ENCODE measurements at places on chromosomes 2 and 18.

GRCh38 chr2:234677758-234678538 lies 181.1 kb upstream of the ARL4C start:
- no peak for DNase-seq

GRCh38 chr2:30691948-30692828 lies 115.1 kb downstream of the CAPN13 start:
- DNase-seq, result no peak

DNA sequence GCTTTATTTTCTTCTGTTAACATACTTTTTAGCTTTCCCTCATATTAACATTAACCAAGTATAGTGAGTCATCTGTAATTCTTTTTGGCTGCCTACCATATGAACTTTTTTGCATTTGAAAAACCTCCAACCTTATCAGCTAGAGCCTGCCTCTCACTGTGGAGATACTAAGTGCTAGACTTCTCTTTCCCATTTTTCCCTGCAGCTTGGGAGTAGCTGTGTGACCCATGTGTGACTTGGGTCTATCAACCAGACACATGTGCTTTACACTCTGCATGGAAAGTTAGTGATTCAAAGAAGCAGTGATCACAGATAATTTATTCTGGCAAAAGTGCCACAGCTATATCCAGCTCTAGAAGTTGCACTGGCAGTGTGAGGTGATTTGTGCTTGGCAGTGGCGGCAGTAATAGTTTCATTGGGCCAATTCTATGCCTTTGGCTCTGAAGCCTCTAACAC lies 36.3 kb downstream of the PREPL start:
- no peak for DNase-seq

- no peak for DNase-seq
Observed at GRCh38 chr18:47801817-47802216, 128.6 kb downstream of the SMAD2 start.

DNA sequence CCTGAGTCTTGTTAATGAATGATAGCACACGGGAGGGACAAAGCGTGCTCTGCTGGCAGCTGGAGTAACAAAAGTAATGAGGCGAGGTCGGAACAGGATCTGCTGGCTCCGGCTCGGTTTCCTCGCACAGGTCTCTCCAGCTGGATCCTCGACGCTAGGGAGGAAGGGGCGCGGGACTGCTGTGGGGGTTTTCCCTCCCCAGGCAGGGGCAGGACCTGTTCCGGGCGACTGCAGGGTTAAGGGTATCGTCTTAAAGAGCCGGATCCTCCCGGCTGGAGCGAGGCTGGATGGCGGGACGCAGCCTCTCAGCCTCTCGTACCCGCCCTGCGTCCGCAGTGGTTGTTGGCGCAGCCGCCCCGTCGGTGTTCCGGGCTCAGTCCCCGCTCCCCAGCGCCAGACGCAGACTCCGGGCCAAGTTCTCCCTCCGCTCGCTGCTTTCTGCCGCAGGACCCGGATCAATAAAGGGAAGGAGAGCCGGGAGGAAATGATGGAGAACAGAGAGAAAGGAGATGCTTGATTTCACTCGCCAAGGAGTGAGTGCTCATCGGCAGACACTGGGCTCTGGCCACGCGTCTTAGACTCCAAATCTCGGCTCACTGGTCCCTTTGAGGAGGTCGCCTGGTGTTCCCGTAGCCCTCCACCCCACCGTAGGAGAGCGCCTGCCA lies 1.1 kb upstream of the LIPG start:
- DNase-seq, result no peak

DNA sequence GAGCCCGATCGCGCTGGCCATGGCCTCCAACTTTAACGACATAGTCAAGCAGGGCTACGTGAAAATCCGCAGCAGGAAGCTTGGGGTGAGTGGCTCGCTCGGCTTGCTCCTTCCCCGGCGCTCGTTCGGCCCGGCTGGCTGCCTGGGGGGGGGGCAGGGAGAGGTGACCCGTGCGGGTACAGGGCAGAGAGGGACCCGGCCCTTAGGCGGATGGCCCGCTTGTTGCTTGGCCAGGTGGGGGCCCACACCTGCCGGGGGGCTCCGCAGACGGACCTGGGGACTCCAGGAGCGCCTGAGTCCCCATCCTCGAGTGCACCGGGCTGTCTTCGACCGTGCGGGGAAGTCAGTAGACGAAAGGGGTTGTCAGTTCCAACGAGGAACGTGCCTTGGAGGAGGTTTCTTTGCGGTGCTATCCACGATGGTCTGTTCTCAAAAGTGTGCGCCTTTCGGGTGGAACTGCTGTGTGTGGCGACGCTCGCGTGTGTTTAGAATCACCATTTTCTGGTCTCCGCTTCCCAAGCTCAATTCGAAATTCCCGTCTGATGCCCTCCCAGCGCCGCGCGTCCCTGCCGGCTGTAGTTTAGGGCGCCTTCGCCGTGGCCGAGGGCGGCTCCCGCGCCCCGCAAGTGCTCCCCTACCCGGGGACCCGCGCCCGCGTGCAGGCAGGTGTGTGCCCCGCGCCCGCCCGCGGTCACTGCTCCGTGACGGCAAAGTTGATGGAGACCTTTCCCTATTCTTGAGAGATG lies 711 bp downstream of the DOK6 start:
- no peak for DNase-seq

DNA sequence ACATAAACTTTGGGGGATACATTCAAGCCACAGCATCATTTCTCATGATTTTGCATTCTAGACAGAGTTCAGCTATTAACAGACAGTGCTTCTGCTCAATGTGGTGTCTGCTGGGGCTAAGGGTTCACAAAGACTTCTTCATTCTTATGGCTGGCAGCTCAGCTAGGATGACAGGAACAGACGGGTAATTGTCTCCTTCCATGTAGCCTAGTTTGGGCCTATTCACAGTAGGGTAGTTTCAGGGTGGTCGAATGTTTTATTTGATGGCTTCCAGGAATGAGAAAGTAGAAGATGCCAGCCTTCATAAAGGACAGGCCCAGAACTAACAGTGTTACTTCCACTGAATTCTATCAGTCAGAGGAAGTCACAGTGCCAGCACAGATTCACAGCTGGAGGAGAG lies 26.0 kb upstream of the BCL2L11 start:
- DNase-seq, result no peak

DNA sequence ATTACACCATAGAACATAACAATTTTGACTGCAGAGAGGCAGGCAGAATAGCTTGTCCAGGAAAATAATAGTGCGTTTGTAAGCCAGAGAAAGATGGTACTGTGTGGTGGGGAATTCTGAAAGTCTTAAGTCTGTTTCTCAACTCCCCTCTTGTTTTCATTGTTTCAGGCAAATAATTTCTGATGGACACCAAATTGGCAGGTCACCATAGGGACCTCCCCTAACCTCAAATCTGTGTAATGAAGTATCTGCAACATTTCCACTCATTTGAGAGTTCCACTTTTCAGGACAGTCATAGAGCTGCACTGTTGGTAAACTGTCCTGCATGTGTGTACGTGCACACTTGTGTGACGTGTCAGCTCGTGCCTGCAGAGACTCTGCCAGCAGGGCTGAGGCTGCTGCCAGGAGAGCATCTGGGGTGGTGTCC lies 195.6 kb downstream of the AGAP1 start:
- no peak for DNase-seq

DNA sequence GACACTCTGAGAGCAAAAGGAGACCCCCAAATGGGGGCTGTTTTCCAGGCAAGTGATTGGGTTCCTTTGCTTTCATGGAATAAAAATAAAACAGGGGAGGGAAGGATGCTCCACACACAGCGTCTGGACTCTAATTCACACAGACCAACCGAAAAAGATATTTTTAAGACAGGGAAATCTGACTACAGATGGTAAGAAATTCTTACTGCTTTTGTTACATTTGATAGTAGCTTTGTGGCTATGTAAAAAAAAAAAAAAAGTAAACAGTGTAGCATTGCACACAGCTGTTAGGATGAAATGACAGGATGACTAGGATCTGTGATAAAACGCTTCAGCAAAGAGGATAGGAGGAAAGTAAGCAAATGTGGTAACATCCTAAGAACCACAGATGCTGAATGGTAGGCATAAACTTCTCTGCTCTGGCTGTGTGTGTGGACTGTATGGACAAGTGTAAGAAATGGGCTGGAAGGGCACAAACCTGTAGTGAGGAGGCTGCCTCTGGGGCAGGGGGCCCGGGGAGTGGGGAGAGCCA lies 207.6 kb downstream of the ANAPC1 start:
- no peak for DNase-seq

DNA sequence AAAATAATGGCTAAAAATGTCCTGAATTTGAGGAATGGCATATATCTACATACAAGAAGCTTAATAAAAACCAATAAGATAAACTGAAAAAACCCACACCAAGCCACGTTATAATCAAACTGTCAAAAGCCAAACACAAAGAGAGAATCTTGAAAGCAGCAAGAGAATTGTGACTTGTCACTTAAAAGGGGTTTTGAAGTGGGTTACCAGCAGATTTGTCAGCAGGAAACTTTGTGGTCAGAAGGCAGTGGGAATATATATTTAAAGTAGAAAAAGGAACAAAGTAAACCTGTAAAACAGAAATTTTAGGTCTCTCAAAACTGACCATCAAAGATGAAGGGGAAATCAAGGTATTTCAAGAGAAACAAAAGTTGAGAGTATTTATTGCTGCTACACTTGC lies 171.9 kb upstream of the CNTNAP5 start:
- no peak for DNase-seq

GRCh38 chr2:32424739-32425138 lies 67.9 kb downstream of the BIRC6 start:
- no peak for DNase-seq

- no peak for DNase-seq
Observed at GRCh38 chr2:112803691-112804521, 19.6 kb upstream of the IL1A start.

DNA sequence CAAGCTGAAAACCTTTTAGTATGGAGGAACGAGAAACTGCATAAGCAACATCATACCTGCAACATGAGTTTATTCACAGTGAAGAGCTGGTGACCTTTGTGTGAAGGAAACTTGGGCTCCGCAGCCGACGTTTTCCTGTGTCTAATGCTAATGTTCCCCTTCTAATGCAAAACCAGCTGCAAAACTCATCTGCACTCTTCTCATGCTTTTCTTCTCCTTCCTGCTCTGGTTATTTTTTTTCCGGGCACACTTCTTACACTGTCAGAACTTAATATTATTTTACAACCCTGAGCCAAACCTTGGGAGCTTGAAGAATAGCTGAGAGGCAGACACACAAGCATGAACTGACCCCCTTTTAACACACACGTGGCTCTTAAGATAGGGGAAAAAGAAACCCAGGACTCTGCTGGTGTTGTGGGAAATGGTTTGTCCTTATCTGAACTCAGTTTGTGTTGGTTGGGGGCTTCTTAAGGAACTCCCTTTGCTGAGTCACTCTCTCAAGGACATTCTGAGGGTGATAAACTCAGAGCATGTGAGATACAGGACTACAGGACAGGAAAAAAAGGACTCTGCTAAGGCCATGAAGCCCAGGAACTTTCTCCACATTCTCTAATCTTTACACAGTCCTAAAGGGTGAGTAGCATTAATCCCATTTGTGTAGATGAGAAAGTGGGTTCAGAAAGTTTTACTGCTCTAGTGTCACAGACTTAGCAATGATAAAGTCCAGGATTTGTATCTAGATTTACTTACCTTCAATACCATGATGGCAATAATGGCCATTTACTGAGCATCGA lies 439.3 kb upstream of the TRIB2 start:
- no peak for DNase-seq

DNA sequence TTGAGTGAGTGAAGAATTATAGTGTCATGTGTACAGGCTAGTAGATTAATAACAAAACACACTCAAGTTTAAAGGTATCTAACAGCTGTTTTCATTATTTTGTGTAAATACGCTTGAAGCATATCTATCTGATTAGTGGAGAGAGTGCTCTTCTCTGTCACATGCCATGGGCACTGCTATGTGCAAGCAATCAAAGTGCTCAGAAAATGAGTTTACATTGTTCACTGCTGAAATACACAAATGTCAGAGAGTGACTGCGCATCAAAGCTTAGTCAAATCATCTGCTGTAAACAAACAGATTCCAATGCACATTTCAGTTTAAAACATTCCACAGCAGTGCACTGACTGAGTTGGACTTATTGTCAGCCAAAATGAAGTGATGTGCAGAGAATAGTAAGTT lies 423.4 kb downstream of the ZEB2 start:
- no peak for DNase-seq

DNA sequence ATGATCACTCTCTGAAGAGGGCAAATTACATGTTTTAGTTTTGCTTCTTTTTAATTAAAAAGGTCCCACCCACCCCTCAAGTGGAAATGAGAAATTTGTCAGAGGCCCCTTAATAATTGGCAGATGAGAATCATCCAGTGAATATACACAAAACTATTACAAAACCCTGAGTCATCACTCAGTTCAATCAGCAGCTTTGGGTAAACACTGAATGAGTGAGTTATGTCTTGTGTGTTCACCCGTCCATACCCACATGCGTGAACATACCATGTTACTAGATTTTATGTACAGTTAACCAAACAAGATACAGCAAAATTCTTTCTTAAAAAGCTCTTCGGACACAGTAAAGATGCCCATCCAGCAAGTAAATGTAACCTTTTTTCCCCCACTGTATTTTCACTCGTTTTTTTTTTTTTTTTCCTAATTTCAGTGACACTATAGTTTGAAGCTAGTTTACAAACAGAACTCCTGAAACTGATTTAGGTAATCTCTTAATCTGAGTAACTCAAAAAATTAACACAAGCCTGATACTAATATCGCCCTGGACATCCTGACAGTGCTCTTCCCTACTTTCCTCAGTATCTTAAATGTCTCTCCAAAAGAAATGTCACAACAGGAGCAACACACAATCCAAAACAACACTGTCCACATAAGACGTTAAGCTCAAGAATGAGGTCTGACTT lies 1.4 kb downstream of the PSME4 start:
- DNase-seq, result no peak

- no peak for DNase-seq
Observed at GRCh38 chr2:46337208-46337994, 40.2 kb downstream of the EPAS1 start.

DNA sequence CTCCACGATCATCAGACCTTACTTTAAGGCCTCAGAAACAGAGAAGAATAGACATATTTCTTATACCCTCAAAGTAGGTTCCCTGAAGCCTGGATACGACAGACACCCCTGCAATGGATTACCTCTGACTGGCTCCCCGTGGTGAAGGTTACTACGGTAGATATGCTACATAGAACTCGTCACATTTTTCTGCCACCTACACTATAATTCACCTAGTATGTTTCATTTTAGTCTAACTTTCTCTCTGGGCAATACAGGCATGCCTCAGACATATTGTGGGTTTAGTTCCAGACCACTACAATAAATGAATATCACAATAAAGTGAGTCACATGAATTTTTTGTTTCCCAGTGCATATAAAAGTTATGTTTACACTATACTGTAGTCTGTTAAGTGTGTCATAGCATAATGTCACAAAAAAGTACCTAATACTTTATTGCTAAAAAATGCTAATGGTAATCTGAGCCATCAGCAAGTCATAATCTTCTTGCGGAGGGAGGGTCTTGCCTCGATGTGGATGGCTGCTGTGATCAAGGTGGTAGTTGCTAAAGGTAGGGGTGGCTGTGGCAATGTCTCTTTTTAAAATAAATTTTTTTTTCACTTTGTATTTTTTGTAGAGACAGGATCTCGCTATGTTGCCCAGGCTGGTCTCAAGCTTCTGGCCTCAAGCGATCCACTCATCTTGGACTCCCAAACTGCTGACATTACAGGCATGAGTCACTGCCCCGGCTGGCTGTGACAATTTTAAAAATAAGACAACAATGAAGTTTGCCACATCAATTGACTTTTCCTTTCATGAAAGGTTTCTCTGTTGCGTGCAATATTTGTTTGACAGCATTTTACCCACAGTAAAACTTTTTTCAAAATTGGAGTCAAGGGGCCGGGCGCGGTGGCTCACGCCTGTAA lies 64.6 kb downstream of the TGIF1 start:
- no peak for DNase-seq

GRCh38 chr2:207130958-207131521 lies 34.7 kb downstream of the KLF7 start:
- no peak for DNase-seq

All from activated CD4-positive, CD25-positive, alpha-beta regulatory T cell treated with anti-CD3 and anti-CD28 coated beads, Interleukin-2, amount 50 U/mL, for 72 hours (primary cell).